Peyer's patch (tissue), 4 donors: ENCODE measurements at places on chromosomes 6 and 20. TPM values are rescaled to one million over a fixed set of nuclear protein-coding genes. Genes with fewer than 3 reads are reported as not detected.

DNA sequence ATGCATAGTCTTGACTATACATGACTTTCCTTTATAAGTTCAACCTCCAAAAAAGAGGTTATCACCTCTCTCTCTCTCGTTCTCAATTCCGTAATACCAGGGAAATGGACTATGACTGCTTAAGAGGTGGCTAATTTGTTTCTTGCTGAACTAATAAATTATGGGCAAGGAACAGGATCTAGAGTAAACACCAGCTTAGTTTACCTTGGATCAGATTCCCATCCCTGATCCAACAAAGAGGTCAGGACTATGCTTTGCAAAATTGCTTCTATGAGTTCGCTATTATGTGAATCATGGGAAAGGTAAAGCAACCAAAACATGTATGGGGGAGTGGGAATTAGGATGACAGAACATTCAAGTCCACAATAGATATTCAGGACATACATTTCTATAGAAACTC, 630.7 kb downstream of the HACE1 start:
- no peaks in the 10 kb centered on the region for H3K36me3 ChIP-seq
- H3K27me3 ChIP-seq, result no peaks in the 10 kb centered on the region
- H3K27ac ChIP-seq, result no peak overlapping the region

GRCh38 chr6:3997177-3997770, 81.7 kb downstream of the FAM217A start:
- no peaks in the 10 kb centered on the region for H3K4me1 ChIP-seq
- no peaks in the 10 kb centered on the region for H3K27me3 ChIP-seq
- no peak for DNase-seq

- H3K4me1 ChIP-seq, result no peaks in the 10 kb centered on the region
- H3K27me3 ChIP-seq, result no peaks in the 10 kb centered on the region
- no peak overlapping the region for H3K27ac ChIP-seq
- no peak overlapping the region for H3K4me3 ChIP-seq
These were observed 12.5 kb upstream of the EBF4 start for GRCh38 chr20:2680046-2680445.

DNA sequence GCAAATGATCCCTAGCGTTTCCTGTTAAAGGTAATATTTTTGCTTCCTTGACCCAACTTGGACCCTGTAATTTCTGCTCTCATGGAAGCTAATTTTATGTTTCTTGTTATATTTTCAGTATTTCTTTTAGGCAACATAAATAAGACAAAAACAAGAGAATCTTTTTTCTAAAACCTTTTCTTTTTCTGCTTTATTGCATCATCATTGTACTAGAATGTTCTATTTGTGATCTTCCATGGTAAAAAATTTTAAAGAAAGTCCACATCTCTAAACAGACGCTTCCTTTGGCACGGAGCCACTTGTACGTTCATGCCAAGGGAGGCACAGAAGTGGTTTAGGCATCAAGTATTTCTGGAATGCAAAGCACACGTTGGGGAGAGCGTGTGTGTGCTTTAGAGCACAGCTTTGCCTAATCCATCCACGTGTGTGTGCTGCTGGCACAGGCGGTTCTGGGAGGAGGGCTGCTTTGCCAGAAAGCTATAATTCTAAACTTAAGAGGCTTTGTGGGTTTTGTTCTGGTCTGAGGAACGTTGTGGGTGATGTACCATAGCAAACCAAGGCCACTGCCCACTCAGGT, 98.3 kb downstream of the SASH1 start:
- DNase-seq, result no peak
- no peaks in the 10 kb centered on the region for H3K27me3 ChIP-seq
- H3K27ac ChIP-seq, result peak overlapping the region; percentile 72
- H3K36me3 ChIP-seq, result no peaks in the 10 kb centered on the region

- no peak overlapping the region for H3K4me3 ChIP-seq
- no peak overlapping the region for H3K27ac ChIP-seq
- peaks cover 3% of the 10 kb centered on the region for H3K27me3 ChIP-seq
- H3K4me1 ChIP-seq, result no peaks in the 10 kb centered on the region
- DNase-seq, result no peak
- H3K36me3 ChIP-seq, result no peaks in the 10 kb centered on the region
These were observed 56.6 kb upstream of the NKX2-2 start for GRCh38 chr20:21570285-21570992.

- no peaks in the 10 kb centered on the region for H3K4me1 ChIP-seq
- no peaks in the 10 kb centered on the region for H3K27me3 ChIP-seq
- H3K4me3 ChIP-seq, result no peak overlapping the region
- H3K36me3 ChIP-seq, result no peaks in the 10 kb centered on the region
- no peak overlapping the region for H3K27ac ChIP-seq
These were observed 17.6 kb upstream of the ENTPD6 start for GRCh38 chr20:25177890-25178321.

- H3K27ac ChIP-seq, result no peak overlapping the region
- H3K4me1 ChIP-seq, result no peaks in the 10 kb centered on the region
- H3K36me3 ChIP-seq, result no peaks in the 10 kb centered on the region
- no peaks in the 10 kb centered on the region for H3K27me3 ChIP-seq
- H3K4me3 ChIP-seq, result no peak overlapping the region
- no peak for DNase-seq
These were observed 35.0 kb downstream of the TSPYL4 start for GRCh38 chr6:116218866-116219265.

Gene PAX1
- not detected for total RNA-seq

Gene SLC13A3
- total RNA-seq, result 1.3 TPM

Gene HDDC2
- total RNA-seq, result 19.9 TPM

Gene TSPO2
- total RNA-seq, result not detected
